ENCODE measurements at places on chromosomes 7 and 10.
A peak's percentile ranks its signal among the peaks of the same experiment; 100 is the strongest.

DNA sequence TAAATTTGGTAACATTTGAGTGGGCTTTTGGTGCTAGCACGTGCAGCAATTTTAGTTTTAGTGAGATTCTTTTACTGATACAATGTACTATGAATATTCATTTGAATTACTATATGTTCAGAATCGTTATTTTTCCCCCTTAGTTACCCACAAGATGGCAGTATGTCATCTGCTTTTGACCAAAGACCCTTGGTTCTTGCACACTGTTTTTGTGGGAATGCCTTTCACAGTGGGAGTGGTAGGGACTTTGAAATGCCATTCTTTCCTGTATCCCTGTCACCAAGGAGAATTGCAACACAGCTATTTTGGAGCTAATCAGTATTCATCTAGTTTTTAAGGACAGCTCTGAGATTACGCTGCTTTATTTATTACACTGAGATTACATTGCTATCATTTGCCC is 40.6 kb downstream of the SEC23IP start:
- no peak for DNase-seq

GRCh38 chr10:35341521-35341920 is 5.2 kb downstream of the CCNY start:
- no peak for DNase-seq

DNA sequence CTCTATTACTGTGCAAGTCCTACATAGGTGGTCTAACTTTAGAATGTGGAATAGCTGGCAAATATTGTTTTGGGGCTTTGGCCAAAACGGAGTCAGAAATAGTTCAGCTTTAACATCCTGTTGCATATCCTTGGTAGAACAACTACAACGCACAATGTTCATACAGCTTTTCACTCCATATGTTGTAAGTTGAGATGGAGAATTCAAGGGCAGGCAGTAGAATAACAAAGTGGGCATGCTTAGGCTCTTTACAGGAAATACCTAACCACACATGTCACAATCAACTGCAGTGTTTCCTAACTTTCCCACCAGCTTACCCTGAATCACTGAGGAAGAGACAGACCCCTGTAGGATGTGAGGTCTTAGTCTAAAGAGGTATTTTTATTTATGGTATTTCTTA is 122.3 kb downstream of the PPP1R3A start:
- no peak for DNase-seq

- DNase-seq, result peak; percentile 22
Observed at GRCh38 chr10:79400146-79401004, 45.0 kb downstream of the ZCCHC24 start.

DNA sequence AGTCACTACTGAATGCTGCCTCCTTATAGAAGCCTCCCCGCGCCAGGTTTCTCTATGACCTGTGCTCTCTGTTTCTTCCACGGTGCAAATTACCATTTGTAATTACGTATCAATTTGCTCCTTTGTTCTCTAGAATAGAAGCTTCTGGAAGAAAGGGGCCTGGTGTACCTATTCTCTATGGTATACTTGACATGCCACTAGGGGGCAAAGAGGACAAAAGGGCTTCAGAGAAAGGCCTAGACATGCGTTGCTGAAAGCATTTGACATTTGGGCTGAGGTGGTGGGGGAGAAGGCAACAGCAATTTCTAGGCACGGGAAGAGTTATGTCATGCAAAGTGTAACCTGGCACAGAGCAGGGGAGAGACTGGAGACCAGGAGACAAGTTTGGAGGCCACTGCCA is 148.7 kb downstream of the WDR11 start:
- no peak for DNase-seq

DNA sequence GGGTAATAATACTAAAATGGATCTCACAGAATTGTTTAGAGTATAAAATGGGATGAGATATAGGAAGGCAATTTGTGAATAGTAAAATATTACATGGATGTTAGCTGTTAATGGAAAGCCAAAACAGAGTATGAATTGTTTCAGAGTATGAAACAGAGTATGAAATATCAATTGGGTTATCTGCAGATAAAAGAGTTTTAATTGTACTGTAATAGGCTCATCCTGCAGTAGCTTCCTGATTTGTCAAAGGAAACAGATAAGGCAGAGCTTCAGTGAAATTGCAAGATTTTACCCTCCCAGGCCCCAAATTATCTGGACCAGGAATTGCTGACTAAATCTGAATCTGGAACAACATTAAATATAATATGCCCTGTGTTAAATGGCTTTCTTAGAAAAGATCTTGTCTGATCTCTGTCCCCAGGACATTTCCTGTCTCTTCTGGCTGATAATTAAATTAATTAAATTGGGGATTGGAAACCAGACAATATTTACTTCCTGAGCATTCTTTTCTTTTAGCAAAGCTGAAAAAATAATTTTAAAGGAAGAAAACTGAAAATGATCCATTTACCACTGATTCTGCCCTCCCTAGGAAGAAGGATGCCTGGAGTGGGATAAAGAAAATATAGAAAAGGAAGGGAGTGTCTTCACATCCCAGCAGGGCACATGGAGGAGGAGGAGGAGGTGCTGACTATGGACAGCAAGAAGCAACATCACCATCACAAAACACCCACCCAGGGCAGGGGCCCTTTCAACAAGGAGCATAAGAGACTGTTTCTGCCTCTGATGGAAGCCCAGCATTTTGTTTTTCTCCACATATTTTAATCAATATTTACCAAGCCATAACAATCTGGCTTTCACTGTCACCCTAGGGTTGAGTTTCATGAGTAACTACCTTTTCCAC is 18.5 kb downstream of the PTN start:
- no peak for DNase-seq

DNA sequence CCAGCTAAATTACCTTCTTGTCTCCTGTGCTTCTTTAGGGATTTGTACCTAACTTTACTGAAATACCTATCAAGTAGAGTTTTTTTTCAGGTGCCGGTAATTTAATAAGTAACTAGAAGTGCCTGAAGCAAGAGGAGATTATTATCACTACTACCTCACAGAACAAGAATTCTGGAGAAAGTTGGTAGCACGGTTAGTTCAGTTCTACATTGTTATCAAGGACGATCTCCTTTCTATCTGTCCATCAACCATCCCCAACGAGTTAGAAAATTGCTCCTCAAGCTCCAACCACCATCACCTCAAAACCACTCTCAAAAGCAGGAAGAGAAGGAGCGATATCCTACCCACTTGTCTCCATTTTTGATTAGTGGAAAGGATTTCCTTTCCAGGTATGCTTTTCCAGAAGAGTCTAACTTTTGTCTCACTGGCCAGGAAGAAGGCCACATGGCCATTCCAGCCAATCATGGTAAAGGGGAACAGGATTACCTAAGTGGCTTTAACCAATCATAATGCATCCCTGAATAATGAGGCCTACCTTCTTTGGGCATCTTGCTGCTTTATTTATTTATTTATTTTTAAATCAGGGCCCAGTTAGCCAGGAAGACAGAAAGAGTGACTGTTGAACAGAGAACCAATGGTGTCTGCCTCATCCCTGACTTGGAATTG is 265.2 kb downstream of the SNX13 start:
- no peak for DNase-seq

DNA sequence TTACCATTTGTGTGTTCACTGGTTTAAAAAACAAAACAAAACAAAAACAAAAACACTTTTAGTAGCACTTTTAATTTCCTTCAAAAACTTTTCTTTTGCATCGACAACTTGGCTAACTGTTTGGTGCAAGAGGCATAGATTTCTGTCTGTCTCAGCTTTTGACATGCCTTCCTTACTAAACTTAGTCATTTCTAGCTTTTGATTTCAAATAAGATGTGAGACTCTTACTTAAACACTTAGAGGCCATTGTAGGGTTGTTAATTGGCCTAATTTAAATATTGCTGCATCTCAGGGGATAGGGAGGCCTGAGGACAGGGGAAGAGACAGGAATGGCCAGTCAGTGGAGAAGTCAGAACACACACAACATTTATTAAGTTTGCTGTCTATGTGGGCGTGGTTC is 66.3 kb downstream of the AVL9 start:
- DNase-seq, result no peak

- no peak for DNase-seq
Observed at GRCh38 chr10:59706851-59707797, 2.5 kb downstream of the SLC16A9 start.

GRCh38 chr7:129742256-129742655 is 130.7 kb downstream of the NRF1 start:
- DNase-seq, result no peak

GRCh38 chr10:133013463-133013862 is 71.1 kb upstream of the CFAP46 start:
- no peak for DNase-seq

GRCh38 chr7:148790131-148790726 is 91.5 kb downstream of the CUL1 start:
- DNase-seq, result no peak

DNA sequence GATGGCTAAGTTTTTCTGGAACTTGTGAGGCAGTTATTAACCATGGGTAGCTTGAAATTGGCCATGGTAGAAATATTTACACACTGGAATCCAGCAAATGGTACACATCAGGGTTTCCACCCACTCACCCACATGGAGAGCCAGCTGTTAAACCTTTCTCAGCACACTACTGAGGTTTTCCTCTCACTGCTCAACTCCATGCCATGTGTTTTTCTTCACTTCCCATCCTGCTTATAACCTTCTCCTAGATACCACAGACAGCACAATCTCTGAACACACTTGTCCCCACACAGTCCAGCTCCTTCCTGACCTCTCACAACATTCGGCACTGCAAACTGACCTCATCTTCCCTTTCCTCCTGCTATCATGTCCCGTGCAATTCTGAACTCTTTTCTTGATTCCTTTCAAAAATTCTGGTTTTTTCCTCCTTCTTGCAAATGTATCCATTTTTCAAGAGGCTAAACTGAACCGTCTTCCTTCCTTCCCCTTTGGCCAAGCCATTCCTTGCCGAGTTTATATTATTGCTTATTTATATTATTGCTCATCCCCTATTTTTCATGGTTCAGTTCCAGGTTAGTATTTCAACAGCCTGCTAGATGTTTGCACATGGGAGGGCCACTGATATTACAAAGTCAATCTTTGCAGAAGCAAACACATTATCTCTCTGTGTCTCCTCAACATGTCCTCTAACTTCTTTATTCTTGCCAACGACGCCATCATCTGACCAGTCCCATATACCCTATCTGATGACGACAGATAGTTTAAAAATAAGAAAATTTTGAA is 606.4 kb downstream of the SORCS1 start:
- DNase-seq, result no peak
